Caco-2 (cell line): ENCODE measurements at places on chromosomes 1 and 21.

DNA sequence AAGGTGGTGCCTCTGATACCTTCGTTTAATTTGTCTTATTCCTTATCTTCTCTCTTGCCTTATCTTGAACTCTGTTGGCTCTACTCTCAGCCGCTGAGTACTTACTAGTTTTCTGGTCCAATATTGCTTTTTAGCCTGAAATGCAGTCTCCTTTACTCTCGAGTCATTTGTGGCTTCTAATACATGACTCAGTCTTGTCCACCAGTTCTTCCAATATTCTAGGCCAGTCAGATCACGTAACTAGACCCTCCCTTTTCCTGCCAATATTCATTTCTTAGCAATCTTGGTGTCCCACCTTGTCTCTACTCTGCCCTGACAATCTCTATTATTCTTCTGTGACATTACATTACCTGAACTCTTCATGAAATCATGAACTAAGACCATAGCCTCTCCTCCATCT, 555.8 kb downstream of the DPYD start:
- no peak for DNase-seq

DNA sequence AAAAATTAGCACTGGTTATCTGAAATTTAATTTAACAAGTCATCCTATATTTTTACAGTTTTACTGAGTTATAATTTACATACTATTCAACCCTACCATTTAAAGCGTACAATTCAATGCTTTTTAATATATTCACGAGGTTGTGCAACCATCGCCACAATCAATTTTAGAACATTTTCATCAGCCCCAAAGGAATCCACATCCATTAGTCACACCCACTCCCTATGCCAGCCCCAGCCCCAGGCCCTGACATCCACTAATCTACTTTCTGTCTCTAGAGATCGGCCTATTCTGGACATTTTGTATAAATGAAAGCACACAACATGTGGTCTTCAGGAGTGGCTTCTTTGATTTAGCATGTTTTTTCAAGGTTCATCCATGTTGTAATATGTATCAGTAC, 134.7 kb downstream of the PSMG1 start:
- DNase-seq = no peak

DNA sequence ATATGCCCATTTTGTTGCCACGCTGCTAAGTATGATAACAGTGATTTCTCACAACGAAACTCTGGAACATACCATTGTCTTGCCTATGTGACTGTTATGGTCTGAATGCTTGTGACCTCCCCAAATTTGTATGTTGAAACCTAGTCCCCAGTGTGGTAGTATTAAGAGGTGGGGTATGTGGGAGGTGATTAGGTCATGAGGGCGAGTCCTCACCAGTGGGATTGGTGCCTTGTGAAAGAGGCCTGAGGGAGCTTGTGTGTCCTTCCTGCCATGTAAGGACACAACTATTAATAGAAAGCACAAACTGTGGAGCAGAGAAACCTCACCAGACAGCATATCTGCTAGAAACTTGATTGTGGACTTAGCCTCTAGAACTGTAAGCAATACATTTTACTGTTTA, 84.6 kb downstream of the SELENOF start:
- no peak for DNase-seq

DNA sequence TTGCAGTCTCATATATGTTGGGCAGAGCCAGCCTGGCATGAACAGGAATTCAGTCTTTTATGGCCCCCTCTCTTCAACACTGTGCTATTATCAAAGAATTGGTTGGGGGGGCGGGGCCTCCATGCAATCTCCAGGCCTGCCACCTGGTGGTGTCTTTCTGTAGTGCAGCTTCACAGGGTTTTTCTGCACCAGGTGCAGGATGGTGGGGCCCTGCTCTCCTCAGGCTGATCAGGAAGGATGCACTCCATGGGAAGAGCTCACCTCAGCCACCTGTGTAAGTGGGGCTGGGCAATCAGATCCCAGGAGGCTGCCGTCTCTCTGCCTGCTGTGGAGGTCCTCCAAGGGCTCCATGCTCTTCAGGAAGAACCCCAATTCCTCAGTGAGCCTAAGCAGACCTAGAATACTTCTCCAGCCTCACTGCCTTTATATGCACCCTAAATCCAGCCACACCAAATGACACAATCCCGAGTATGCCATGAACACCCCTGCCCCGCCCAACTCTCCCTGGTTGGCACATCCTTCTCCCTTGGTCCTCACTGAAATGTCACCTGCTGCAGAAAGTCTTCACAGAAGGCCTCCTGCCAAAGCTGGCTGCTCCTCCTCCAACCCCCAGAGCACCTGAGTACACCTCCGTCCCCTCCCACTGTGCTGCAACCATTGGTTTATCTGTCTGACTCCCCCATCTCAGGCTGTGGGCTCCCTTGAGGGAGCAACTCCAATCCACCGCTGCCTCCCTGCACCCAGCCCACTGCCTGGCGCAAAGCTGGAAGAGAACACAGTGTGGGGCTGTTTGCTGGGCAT, 16.5 kb downstream of the STK40 start:
- DNase-seq = peak; percentile 79

DNA sequence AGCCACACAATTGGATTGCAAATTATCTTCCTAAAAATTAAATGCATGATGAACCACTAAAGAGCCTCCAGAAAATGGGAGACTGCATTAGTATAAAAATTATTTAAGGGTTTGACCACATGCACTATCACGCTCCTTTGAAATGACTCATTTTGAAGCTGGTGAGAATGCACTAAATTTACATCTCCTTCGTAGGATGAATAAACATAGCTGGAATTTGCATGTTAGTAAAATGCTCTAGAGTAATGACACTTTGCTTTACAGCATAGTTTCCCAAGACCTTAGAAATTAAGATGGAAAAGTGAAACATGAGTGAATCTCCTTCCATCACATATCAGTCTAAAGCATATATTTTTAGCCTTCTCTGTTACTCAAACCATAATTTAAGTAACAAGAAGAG, 2.4 kb downstream of the PLPPR4 start:
- DNase-seq = no peak

DNA sequence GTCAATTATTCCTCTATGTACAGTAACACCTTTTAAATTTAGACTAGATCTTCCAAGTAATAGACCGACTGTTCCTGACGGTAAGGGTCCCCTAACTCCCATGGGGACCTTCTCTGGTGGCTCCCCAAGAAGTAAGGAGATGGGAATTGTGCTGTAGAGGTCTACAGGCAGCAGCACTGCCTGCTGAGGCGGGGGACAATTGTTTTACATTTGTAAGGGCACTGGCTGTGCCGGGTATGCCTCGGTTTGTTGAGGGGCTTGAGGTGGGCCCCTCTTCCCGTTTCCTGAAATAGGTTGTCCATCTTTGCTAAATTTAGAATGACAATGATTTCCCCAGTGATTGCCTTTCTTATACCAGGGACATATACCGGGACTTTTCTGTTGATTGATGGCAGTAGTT, 13.1 kb upstream of the L1TD1 start:
- DNase-seq = no peak

DNA sequence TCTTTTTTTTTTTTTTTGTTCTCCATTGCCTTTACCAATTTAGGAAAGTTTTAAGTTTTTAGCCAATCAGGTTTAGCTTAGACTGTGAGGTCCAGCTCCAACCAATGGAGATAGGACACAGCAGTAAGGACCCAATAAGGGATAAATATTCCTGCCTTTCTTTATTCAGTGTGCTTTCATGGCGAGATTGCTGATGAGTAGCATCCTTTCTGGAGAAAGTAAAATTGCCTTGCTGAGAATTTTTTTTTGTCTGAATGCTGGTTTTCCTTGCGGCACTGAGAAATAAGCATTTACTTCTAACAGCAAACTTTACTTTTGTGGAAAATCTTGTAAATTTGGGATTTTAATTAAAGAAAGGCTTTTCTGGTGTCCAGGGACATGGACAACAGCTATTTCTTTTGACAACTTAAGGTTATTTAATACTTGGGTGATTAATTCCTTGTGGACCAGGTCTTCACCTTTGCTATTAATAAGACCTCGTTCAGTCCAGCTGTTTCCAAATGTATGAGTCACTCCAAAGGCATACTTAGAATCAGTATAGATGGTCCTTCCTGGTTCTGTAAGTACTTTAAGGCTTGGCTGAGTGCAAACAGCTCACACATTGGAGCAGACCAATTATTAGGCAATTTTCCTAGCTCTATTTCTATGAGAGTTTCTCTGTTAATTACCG, 54.1 kb downstream of the SERINC2 start:
- DNase-seq = no peak

DNA sequence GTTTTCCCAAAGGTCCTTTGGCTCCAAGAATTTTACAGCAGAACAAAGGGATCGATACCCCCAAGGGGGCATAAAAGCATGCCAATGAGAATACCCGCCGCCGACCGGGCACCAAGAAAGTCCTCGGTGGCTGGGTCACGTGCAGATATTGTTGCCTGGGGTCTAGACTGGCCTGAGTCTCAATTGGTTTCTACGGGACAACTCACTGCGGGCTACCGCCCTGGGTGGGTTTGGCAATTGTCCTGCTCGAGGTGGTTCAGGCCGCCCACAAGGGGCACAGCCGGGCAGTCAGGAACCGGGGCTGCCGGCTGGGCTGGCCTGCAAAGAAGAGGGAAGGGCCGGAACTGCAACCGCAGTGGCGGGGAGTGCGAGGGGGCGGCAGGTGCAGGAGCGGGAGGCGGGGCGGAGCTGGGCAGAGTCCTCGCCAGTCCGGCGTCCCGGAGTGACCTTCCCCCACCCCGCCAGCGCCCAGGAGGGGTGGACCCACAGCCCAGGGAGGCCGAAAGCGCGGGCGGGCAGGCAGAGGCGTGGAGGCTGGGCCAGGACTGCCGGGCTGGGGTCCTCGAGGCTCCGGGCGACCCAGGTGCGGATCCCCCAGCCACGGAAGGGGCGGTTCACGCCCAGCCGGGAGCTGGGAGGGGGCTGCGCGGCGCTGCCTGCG, 926 bp upstream of the ATP1B1 start:
- DNase-seq = peak; percentile 95

DNA sequence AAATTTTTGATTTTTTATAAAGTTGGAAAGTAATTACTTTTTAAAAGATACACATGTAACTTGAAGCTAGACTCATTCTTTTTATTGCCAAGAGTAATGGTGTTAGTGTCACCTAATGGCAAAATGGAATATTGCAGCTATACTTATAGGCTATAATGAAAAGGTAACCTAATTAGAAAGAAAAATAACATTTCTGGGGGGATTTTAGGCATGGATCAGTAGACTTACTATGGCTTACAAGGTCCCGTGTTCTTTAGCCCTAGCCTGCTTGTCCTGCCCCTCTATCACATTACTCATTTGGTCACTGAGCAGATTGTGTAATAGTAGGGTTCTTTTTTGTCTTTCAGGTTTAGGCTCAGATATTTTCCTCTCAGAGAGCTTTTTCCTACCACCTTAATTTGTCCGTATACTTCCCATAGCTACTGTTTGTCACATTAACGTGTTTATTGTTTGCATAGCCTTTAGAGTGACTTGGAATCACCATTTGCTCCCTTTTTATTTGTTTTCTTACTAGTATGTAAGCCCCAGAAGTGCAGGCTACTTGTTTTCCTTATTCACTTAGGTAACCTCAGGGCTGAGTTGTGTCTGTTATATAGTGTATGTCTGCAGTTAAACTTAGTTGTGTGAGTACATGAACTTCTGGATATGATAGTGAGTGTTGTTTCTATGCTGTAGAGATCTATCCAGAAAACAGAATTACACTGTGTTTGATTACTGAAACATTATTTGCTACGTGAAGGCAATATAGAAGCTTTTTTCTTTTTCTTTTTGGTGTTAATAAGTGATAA, 58.7 kb downstream of the RABGAP1L start:
- DNase-seq = peak; percentile 24

GRCh38 chr1:229430761-229431283, 3.1 kb downstream of the ACTA1 start:
- peak; percentile 57 for DNase-seq

- DNase-seq = no peak
These were observed 34.0 kb upstream of the SAMD13 start for GRCh38 chr1:84267476-84267875.

DNA sequence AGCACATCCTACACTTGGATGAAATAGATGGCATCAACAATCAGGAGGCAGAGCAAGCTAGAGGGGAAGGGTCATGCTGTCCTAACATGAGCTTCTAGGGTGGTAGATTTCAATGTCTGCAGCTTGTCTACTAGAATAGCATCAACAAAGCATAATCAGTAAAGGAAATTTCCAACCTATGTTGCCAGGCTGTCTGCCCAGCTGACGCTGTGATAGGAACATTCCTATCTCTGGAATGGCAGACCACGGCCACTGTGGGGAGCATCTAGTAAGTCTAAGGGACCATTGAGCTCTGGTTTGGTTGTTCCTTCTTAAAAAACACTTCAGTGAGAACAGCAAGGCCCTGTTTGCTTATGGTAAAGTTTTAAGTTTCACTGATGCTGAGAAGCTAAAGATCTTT, 206.8 kb downstream of the PAPPA2 start:
- DNase-seq = no peak

DNA sequence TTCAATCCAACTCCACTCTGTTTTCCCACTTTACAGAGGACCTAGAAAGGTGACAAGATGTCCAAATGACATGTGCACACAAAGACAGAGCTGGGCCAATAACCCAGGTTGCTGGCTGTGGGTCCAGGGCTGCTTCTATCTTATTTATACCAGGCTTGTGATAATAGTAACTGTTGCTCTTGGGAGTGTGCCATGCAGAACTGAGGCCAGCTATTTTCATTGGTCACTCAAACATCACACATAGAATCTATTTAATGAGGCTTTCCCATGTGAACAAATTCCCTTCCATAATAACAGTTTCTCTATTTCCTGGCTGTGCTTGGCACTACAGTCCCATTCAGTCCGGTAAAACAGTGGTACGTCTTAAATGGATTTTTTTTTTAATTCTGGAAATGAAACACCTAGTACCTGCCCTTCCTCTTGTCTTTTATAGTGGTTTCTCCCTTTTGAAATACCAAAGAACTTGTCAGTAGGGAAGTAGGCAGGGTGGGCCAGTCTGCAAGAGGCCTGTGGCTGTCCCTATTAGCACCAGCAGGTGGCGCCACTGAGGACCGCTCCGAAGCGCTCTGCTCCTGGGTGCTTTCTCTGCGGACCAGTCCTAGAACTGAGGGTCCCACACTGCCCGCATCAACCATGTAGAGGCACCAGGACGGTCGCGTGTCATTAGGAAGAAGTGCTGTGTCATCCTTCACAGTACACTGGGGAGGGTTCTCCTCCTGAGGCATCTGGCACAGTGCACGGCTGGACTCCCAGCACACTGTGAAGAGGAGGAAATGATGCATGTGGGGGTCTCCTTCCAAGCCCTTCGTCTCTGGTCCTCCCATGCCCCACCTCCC, 52.1 kb downstream of the GPR161 start:
- peak; percentile 56 for DNase-seq

- DNase-seq = peak; percentile 90
These were observed 3.4 kb downstream of the FCER1G start for GRCh38 chr1:161218301-161219077.

DNA sequence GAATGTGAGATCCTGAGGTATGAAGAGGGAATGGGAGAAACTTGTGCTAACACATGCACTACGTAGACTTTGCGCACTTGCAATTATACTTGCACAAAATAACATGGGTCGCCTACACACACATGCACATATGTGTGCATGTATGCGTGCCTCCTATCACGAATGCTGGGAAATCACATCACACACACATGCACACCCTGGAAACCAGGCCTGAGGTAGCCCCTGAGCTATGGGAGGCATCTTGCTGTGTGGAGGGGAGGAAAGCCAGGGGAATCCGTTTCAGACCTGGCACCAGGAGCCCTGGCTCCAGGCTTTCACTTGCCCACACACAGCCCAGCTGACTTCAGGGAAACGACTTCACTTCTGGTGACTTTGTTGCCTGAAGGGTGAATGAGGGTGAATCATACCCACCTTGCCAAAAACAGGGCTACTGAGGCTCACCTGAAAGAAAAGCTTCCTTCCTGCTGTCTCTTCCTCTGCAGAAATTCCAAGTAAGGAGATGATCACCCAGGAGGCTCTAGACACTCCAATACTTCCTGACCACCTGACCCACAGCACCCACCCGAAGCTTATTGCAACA, 136.0 kb upstream of the NGF start:
- no peak for DNase-seq

- DNase-seq = no peak
These were observed 151.9 kb downstream of the TLR5 start for GRCh38 chr1:222991177-222991576.
